ENCODE measurements at places on chromosomes 5 and 9. TPM values are rescaled to one million over a fixed set of nuclear protein-coding genes. Genes with fewer than 3 reads are reported as not detected.

GRCh38 chr5:170761048-170761707, 22.3 kb upstream of the GABRP start:
- no peak for DNase-seq

DNA sequence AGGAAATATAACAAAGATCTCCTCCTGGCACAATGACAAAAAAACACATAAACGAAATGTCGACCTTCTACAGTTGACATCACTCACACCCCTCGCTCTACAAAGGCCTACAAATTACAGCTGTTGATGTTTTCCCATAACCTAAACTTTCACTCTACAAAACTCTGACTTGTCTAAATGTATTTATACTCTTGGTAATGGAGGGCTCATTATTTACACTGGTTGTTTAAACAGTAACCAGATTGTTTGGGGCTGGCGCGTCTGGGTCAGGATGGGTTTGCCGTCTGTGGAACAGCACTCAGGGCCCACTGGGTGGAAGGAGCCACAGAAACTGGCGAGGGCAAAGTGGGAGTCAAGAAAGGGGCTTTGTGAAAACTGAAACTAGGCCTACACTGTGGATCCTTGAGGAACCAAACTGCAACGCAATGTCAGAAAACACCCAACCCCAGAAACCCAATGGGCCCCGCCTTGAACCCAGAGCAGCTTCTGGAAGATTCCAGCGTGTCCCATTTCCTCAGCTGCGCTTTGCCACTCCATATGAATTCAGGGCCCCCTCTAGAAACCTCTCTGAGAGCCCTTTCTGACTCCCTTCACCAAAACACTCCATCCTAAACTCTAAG, 136.7 kb downstream of the ROR2 start:
- no peak for DNase-seq

Gene SLC22A4
- total RNA-seq = 3.8 TPM

Gene PCDHA13
- under 0.01 TPM for total RNA-seq

Data from osteoblast (primary cell).